ENCODE measurements at places on chromosomes 3 and 15.

GRCh38 chr3:123021388-123021787 lies 6.2 kb downstream of the SEMA5B start:
- no peak for DNase-seq

DNA sequence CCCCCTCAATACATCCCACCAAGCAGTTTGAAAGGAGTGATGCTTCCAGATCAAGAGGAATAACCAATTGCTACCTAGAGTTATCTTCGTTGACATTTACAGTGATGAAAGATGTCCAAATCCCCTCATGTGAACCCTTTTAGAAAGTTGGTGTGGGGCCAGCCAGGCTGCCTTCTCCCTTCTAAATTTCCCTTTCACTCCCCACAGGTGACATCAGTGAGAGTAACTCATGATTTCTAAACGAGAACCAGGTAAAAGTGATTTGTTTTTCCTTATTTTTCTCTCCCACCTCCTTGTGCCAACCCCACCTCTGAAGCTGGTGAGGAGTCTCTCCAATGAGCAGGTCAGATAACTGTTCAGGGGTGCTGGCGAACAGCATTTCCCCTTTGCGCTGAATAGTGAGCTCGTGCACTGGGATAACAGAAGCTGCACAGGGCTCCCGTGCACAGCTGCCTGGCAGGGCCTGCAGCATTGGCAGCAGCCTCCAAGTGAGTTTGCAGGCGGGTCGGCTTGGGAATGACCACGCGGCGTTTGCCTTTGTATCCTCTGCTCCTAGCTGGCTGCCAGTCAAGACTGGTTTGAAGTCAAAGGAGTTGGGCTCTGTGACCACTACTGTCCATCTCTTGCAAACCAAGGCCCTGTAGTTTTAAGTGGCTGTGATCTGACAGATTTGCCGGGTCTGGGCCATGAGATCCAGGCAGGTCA lies 70.2 kb upstream of the CORO2B start:
- DNase-seq: no peak

DNA sequence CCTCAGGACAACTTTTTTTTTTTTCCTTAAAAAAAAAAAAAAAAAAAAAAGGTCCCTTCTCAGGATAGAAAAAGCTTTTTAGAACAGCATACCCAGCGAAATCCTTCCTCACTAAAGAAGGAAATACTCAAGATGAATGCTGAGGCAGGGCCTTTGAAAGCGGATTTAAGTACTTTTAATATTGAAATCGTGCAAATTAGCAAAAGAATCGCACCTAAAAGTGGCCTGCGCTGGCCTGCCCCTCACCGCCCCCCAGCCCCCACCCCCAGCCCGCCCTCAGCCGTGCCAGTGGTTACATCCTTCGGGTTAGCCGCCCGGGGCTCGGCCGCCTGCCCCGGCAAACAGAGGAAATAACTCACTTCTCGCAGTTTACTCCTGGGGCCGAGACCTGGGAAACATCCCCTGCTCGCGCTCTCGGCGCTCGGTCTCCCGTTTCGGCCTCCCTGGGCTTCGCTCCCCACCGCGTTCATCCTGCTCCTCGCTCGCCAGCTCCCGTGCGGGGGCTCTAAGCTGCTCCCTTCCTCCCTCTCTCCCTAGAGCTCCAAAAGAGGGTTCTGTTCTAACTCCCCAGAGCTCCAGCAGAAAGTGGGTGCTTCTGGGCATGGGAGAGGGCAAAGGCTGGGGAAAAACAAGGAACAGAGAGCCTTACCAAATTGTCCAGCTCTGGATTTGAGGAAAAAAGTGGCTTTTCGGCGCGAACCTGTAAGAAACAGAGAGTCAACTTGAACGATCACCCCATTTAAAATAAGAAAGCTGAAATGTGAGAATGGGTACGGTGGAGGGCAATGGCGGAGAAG lies 5.2 kb downstream of the MEIS2 start:
- no peak for DNase-seq

GRCh38 chr3:98741121-98741716 lies 21.9 kb upstream of the ST3GAL6 start:
- DNase-seq: no peak

DNA sequence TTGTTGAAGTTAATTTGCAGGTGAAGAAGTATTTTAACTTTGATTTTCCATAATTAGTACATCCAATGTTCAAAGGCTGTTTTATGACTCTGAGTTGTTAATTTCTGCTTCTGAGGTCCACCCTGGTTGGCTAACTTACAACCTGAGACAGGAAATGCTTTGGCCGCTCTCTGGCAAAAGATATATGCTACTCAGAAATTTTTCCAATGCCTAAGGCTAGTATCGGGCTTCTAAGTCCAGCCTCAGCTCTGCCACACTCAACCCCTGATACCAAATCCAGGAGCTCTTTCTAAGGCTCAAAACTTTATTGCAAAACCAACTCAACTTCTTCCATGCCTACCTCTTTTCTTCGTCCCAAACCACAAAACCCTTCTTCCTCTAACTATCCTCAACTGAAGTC lies 192.9 kb downstream of the NEK10 start:
- DNase-seq: no peak

DNA sequence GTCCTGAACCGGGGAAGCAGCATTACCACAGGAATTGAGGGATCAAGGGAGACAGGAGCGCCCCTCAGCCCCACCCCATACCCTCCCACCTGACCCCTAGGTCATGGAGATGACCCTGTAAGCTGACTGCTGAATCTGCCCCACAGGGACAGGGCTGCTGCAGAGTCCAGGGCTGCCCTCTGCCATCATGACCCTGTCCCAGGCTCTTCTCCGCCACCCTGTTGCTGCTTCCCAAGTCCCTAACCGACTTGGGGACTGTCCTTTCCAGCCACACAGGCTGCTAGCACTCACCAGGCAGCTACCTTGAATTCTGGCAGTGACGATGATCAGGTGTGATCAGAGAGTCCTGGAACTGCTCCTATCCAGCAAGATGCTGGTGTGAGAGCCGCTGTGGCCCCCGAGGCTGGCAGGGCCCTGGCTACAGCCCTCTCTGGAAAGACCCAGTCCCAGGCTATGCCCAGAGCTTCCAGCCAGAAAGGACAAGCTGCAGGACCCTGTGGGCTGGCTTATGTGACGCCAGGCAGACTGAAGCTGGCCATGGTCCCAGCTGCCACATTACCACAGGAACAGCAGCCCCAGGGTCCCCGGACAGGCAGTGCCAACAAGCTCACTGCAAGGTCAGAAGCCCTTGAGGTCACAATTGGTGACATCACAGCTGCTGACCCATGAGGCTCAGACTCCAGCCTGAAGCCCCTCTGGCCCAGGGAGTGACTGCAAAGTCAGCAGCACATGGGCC lies at the start of gene C3orf22:
Gene C3orf22 (minus strand): TSS at position 597 of the 736 bp plus-strand sequence. CDS start 5,542 bp downstream, outside the sequence.
- no peak for DNase-seq

DNA sequence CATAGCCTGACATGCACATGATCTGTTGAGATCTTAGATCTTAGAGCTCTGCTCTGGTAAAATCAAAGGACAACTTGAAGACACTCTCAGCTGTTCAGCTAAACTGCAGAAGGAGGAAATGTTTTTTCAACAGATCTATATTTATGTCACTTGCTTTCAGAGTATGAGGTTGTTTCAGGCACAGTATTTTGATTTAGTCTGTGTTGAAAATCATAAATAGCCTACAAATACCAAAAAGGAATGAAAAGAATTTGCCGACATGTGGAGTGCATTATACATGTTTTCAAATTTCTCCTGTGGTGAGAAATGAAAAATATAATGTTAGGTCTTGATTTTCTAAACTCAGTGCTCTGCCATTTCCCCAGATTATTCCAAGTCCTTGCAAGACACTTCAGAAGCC lies 1118.4 kb downstream of the TBL1XR1 start:
- DNase-seq: no peak

DNA sequence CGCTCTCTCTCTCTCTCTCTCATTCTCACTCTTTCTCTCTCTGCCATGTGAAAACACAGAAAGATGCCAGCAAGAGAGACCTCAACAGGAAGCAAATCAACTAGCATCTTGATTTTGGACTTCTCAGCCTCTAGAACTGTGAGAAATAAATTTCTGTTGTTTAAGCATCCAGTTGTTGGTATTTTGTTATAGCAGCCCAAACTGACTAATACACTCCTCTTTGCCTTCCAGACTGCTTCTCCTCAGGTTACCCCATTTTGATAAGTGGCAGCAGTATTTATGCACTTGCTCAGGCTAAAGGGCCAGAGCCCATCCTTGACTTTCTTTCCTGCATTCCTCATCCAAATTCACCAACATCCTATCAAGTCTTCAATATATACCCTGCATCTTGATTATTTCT lies 76.6 kb upstream of the NANOGP8 start:
- no peak for DNase-seq

DNA sequence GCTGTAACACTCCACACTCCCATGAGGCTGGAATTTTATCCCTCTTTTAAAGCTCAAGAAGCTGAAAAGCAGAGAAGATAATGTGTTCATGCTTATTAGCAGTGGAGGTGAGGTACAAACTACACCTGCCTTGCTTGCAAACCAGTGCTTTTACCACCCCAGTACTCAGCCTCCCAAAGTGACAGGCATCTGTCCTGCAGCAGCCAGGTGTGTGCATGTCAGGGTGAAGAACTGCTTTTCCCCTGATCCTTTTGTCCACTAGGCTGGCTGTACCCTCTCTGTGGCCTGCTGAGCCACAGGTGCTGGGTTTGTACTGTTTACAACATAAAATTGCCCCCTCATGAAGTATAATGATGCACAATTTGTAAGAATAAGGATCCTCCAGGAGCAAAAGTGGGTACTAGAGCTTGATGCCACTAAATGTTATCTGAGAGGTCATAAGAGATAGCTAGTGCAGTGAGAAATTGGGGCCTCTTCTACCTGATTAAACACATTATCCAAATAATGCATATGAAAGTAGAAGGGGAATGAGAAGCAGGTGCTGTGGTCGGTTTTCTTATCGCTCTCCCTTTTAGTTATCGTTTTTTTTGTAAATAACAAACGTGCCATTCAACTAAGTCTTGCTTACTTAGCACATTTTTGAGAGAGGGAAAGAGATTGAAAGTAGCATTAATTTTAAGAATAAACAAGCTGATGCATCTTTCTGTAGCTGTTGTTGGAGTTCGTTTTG lies 39.2 kb upstream of the GADL1 start:
- no peak for DNase-seq

DNA sequence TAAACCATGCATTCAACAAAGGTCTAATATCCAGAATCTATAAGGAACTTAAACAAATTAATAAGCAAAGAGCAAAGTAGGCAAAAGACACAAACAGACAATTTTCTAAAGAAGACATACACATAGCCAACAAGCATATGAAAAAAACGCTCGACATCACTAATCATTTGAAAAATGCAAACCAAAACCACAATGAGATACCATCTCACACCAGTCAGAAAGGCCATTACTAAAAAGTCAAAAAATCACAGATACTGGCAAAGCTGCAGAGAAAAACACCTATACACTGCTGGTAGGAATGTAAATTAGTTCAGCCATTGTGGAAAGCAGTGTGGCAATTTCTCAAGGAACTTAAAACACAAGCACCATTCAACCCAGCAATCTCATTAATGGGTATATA lies 53.8 kb downstream of the FSIP1 start:
- no peak for DNase-seq

GRCh38 chr3:175386630-175387029 lies 527.5 kb downstream of the NAALADL2 start:
- DNase-seq: no peak

- DNase-seq: no peak
These were observed 15.1 kb upstream of the ARHGAP31 start for GRCh38 chr3:119279101-119279554.

GRCh38 chr3:195106418-195106906 lies 164.5 kb downstream of the XXYLT1 start:
- DNase-seq: peak; percentile 69

GRCh38 chr15:45143056-45143455 lies 13.3 kb downstream of the DUOX1 start:
- DNase-seq: no peak

DNA sequence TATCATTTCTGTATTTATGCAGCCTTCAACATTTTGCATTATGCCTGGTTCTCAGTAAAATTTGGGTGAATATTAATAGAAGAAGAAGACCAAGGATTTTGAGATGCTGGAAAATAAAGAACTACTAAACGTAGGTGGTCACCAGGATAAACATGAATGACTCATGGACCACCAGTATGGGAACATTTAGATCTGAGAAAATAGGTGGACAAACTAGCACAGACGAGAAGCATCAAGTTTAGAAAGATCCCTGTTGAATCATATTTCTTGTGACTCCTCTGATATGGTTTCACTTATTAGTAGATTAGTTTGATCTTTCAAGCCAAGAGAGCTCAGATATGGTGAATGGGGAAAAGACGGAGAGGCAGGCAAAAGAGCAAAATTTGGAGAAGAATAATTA lies 97.9 kb downstream of the RAP2B start:
- DNase-seq: no peak

DNA sequence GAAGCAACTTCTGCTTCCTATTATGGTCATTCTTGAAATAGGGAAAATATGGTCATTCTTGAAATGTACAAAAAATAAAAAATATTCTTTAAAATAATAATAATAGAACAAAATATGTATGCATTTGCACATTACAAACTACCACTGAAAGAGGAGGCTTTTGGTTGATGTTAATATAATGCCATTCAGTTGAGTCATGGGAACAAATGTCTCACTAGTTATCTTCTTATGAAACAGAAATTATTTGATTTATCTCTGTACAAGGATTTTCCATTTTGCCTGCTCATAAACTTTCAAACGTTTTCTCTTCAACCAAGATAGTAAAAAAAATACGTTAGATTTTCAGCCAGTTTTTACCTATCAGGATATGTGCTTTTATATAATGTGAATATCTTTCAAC lies 1662.7 kb downstream of the OTOL1 start:
- no peak for DNase-seq

All from CD4-positive, alpha-beta T cell treated with Interleukin-1 beta for 1 hour (primary cell).